Suprapubic skin (tissue), 4 donors: ENCODE measurements at places on chromosomes 3 and 15.
A peak's percentile ranks its signal among the peaks of the same experiment; 100 is the strongest.

DNA sequence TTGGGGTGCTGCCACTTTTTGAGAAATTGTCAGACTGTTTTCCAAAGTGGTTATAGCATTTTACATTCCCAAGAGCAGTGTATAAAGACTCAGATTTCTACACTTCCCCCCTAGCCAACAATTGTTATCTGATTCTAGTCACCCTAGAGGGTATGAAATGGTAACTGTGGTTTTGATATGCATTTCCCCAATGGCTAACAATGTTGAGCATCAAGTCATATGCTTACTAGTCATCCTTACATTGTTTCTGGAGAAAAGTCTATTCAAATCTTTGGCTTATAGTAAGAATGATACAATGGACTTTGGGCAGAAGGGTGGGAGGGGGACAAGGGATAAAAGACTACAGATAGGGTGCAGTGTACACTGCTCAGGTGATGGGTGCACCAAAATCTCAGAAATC is 73.3 kb downstream of the CSNK1G1 start:
- no peak for DNase-seq

DNA sequence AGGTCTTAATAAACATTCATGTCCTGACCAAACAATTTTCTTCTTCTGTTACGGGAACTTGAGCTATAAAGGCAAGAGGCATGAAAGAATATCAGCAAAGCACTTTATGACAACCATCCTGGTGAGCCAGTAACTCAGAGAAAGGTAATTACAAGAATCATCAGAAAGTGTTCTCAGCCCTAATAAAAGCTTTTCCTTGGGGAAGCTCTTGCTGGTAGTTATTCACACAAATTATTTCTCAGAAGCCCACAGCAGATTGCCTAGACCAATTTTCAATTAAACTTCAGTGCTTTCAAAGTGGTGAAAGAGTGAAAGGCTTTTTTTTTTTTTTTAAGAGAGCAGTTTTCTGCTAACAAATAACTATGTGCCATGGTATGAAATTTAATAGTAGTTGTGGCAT is 60.9 kb upstream of the PEX5L start:
- DNase-seq, result no peak

DNA sequence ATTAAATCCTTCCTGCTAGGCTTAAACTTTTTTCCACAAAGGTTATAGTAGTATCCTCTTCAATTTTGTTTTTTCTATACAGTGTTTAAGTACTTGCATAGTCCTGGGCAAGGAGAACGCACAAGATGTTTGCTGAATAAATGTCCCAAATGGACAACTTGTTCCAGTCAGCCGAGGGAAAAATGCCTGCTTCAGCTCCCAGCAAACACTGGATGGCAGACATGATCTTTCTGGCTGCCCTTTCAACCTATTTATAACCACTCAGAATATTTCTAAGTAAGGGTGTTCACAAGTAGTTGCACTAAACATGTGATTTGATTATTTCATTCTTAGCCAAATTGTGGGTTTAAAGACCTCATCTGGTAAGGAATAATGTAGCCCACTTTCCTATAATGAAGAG is 29.8 kb downstream of the GNB4 start:
- no peak for DNase-seq

DNA sequence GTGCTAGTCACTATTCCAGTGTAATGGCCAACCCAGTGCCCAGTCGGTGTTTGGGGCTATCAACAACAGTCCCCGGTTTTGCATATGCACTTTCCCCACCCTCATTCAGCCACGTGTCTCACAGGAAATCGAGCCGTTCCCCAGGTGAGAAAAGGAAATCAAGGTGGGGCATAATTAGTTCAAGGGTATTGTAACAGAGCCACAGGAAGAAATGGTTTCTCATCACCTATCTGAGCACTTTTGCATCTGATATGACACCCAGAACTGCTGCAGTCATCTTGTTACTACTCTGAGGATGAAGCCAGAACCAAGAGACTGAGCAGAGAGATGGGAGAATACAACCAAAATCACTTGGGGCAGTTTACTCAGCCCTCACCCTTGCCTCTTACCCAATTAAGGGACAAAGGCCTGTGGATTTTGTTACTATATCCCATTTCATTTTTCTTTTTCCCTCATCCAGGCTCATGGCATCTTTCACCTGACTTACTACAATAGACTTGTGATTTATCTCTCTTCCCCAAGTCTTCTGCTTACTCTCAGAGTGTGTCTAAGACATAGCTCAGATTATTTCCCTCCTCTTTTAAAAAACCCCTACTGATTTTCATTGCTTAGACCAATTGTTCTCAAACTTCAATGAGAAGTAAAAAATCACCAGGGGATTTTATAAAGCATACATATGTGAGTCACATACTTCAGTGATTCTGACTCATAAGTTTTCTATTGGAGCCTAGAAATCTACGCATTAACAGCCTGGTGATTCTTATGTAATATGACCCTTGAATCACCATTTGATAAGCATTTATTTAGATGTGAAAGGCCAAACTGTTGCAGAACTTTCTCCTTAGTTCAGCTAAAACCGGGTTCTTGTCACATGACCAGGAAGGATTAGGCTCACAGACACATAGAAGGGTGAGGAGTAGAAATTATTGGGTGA is 40.5 kb downstream of the TRAT1 start:
- no peak for DNase-seq

GRCh38 chr15:20341901-20342600 is 199.5 kb downstream of the GOLGA6L6 start:
- DNase-seq, result peak; percentile 98

GRCh38 chr15:95922431-95922830 is 408.1 kb upstream of the NR2F2 start:
- DNase-seq, result no peak

DNA sequence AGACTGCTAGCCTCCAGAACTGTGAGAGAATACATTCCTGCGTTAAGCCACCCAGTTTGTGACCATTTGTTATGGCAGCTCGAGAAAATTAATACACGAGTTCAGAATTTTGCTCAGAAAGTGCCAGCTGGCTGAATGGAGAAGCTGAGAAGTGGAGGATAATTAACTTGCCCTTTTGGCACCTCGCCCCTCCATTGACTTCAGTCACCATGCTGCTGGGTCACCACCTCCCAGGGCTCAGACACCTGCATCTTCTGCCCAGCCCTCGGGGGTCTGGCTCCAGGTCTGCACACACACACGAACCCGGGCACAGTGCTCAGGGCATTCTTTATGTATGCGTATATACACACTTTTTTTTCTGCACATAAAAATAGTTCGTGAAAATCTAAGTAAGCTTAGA is 32.0 kb downstream of the AMOTL2 start:
- DNase-seq, result no peak

- DNase-seq, result no peak
Observed at GRCh38 chr15:82709081-82709420, 624 bp downstream of the AP3B2 start.

DNA sequence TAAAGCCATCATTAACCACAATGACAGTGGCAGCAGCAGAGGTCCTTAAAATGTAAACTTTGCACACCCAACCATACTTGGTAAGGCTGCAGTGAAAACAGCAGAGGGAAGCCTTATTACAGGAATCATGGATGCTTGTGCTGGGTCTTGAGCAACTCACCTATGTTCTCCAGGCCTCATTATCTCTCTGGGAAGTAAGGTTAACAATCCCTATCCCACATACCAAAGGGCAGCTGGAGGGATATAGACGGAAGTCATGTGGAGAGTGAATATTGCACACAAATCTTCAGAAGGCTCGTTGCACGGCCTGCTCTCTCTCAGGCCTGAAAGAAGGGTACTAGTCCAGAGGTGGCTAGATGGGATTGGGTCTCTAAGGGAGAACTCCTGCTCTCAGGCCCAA is 25.8 kb upstream of the CELF6 start:
- DNase-seq, result no peak

- no peak for DNase-seq
Observed at GRCh38 chr3:8727605-8728512, 5.7 kb upstream of the CAV3 start.

DNA sequence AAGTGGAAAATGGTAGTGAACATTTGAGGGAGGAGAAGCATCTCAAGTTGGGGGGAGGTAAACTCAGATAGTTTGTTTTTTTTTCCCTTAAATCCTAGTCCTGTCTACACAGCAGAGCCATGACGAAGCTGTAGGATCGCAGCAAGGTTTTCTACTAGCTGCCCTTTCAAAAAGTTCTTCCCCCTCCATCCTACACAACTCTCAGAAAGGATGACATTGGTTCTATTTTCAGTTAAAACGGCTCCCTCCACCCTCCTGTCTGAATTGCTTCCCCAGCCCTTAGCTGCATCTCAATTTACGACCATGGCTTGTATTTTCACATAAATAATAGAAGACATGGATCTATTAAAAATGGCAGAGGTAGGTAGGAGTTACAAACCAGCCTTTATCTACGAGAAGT is 2.2 kb downstream of the HOMER2 start:
- DNase-seq, result no peak

DNA sequence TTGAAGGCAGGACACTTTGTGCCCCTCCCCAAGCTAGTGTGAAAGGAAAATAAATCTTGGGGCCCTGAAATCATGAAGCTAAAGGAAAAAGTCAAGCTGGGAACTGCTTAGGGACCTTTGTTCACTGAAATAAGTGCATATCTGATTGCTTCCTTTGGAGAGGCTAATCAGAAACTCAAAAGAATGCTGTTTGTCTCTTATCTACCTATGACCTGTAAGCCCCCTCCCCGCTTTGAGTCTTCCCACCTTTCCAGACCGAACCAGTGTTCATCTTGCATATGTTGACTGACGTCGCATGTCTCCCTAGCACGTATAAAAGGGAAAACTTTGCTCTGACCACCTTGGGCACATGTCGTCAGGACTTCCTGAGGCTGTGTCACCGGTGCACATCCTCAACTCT is 53.1 kb downstream of the SLC30A4 start:
- DNase-seq, result no peak

DNA sequence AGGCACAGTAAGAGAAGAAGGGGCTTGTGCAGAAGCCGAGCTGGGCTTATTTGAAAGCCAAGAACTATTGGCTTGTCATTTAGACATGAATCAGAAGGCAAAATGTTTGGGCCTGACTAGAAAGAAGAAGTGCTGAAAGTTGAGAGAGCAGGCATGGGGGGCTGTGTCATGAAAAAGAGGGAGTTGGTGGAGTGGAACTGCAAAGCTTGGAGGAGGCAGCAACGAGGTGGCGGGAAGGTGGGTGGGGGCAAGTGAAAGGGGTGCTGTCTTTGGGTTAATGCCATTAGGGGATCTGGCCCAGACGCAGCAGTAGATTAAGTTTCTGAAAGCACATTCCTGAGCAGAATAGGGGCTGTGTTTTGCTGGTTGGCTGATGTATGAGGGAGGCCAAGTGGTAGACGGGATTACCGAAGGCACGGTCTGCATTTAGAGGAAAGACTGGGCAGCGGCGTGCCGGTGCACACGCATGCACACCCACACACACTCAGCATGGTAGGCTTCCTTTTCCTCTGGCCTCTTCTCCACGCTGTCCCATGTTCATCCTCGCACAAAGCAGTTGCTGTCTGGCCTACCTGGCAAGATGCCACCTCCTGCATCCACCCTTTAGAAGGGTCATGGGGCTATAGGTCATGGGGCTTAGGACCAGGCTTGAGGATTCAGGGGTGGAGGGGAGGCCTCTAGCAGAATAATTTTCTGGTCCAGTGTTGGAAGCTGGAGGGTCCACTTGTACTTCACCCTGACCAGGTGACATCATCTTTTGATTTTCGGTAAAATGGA is 43.0 kb downstream of the BOC start:
- DNase-seq, result no peak

- DNase-seq, result no peak
Observed at GRCh38 chr3:131193641-131194238, 167.1 kb downstream of the NEK11 start.

GRCh38 chr3:14614189-14614588 is 37.4 kb upstream of the CCDC174 start:
- DNase-seq, result no peak

- no peak for DNase-seq
Observed at GRCh38 chr3:79032686-79033318, 735.0 kb downstream of the ROBO1 start.
